Thoracic aorta (tissue), 2 donors: ENCODE measurements at places on chromosomes 5 and 9.

DNA sequence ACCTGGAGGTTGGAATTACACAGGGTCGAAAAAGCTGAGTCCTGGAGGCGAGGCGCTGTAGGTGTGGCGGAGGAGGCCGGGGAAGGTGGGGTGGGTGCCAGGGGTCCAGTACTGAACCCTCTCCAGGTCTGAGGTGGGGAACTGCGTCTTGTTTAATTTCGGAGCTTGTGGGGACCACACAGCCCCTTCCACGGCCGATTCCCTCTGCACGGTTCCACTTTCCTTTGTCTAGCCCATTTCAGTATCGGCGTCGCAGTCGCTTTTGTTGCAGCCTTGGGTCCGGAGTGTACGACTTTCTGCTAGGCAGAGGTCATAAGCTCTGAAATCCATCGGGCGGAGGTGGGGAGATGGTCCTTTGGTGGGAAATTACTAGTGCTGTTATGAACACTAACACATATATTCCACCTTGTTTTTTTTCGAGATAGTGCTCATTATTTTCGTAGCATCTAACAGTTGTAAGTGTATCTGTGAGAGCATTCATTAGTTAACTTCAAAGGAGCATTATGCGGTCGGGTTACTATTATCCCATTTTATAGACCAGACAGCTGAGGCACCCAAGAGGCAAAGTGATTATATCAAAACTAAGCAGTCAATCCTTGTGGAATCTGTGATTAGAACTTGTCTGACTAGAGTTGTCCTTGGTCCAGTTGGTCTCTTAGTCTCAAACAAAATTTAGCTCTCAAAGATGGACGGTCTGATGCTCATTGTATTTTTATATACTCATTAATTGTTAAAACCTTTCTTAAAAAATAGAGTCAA is 737 bp downstream of the RNF180 start:
- DNase-seq, result no peak

GRCh38 chr5:59390074-59390659 is 503.4 kb downstream of the PDE4D start:
- no peak for DNase-seq

DNA sequence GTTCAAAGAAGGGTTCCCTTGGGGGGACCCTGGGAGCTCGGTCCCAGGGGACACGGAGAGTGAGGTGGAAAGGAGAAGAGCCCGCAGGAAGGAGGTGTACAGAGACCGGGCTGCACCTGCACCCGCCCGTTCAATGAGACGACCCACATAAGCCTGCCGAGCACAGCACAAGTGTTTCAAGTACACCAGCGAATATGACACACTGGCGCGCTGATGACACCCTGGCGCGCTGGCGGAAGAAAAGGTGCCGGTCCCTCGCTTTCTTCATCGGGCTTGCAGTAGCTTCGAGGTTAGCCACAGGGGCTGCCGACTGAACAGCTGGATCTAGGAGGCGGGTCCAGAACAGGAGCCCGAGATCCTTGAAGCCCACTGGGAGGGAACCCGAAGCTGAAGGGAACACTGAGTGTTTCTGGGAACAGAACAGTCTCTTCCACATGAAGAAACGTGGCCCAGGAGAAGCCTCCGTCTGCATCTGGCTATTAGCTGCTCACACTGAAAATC is 1.4 kb downstream of the TBC1D9B start:
- DNase-seq, result no peak

DNA sequence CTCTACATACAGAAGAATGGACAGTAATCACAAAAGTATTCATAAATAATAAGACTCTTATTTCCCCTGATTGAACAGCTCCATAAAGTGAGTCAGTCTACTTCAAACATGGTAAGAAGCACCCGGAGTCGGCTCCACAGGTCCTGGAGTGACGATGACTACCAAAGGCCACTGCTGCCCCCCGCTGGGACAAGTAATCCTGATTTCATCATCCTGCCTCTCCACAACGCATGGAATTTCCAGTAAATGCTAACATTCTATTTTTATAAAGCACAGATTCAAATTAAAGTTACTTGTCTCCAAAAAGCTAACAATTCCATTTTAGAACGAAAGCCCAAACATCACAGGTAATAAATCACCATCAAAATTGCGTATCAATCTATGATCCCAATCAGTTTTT is 16.2 kb downstream of the ATPSCKMT start:
- no peak for DNase-seq

DNA sequence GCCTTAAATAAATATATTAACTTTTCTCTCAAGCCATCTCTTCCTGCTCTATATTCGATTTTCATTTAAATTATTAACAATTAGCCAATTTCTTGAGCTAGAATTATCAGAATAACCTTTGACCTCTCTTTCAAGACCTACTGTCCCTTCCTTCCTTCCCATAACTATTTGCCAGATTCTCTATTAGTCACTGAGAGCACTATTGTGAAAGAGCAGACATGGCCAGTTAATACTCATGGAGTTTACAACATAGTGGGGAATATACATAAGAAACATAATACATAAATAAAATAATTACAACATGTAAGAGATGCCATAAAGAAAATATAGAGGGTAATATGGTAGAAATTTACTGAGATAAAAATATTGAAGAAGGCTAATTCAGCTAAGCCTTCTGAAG is 72.1 kb upstream of the CHD1 start:
- no peak for DNase-seq

DNA sequence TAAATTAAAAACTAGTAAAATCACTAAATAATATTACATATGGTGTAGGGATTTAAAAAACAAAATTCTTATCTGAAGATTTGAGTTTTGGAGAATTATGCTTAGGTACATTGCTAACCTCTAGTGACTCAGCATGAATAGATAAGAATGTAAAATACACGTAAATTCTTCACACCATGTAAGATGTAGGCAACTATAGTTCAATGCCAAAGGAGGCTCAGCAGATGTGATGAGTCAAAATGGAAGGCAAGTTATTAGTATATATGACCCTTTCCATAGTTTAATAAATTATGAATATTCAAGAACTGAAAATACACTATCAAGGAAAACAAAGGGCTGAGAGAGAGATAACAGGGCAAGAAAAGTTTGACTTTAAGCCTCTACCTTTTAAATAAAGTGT is 79.0 kb downstream of the MRPS30 start:
- no peak for DNase-seq

DNA sequence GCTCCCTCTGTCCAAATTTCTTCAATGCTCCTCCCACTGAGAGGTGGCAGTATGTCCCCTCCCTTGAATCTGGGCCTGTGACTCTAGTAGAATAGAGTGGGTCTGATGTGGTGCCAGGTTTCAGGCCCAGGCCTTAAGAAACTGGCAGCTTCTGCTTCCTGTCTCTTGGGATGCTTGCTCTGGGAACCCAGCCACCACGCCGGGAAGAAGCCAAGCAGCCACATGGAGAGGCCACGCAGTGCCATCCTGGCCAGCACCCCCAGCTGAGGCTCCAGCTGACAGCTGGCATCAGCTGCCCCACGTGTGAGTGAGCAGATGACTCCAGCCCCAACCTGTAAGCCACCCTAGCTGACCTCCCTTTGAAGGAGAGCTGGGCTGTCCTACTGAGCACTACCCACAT is 7.3 kb upstream of the TSPAN17 start:
- DNase-seq, result no peak

DNA sequence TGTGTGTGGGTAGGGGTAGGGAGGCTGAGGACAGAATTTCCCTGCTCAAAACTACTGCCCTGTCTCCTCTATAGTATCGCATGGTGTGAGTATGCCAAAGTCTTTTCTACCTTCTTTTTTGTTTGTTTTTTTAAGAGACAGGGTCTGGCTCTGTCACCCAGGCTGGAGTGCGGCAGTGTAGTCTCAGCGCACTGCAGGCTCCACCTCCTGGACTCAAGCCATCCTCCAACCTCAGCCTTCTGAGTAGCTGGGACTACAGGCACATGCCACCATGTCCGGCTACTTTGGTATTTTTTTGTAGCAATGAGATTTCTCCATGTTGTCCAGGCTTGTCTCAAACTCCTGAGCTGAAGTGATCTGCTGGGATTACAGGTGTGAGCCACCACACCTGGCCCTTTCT is 2.5 kb downstream of the SRP19 start:
- no peak for DNase-seq

GRCh38 chr5:142466195-142466971 is 141.6 kb upstream of the SPRY4 start:
- no peak for DNase-seq

- no peak for DNase-seq
Measured at GRCh38 chr9:89412541-89412940, 85.4 kb downstream of the SEMA4D start.

- no peak for DNase-seq
Measured at GRCh38 chr5:67363180-67363709, 166.6 kb upstream of the CD180 start.

DNA sequence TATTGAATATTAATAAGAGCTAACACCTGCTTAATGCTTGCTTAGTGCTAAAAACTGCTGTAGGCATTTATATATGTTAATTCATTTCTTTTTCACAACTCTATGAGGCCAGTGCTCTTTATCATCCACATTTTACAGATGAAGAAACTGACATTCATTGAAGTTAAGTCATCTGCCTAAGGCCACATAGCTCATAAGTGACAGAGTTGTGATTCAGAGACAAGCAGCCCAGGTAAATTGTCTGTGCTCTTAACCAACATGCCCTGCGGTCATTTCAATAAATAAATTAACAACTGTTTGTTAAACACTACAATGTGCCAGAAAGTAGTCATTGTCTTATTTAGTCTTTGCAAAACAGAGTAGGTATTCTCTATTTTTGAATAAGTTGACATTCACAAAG is 1354.4 kb upstream of the C9orf72 start:
- no peak for DNase-seq

DNA sequence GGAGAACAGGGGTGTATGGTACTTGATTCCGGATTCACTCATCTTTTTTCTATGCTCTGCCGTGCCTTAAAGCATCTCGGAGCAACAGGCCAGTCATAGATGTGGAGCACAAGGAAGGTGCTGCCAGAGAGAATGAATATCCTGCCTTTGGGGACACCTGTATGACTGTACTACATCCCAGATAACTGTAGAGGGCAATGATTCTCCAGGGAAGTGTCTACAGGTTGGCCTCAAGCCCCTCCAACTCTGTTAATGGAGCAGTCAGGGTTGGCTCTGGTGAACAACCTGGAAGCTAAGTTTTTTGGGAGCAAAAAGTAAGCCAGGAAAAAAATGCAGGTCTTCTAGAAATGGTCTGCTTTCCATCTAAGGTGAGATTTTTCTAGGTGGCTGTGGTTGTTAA is 71.0 kb downstream of the NREP start:
- DNase-seq, result no peak

GRCh38 chr5:178110-178509 is 13.2 kb upstream of the LRRC14B start:
- no peak for DNase-seq

DNA sequence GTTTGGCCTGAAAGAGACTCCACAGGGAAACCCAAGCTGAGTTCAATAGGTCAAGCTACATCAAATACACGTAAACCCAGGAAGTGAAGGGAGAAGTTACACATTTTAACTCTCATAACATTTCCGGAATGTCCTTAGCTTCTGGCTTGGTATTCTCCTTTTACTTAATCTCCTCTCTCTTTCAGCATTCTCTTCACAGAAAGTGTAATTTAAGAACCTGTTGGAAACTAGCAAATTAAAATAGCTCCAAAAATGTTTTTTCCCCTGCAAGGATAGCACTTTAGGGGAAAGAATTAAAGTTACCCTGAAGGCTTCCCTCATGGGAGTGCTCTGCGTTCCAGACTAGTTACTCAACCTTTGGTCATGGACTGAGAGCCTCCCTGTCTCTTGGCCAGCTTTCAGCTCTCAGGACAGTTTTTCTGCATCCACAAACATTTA is 292.7 kb upstream of the TARS1 start:
- no peak for DNase-seq

DNA sequence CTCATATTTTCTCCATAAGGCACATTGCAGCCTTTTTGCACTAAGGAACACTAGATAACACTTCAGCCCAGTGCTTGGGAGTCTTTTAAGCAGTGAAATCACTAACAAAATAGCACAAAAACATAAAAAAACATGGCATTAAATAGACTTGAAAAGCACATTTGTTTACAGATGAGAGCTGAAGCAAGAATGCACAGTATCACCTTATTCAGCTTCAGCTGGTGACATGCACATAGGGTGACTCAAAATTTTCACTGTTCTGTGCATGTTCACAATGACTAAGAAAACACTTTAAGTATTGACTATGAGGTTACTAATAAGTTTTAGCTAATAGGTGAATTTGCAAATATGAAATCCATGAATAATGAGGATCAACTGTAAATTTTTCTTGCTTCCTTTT is 293.9 kb upstream of the TARS1 start:
- DNase-seq, result no peak

GRCh38 chr5:166862581-166862980 is 1428.9 kb upstream of the WWC1 start:
- DNase-seq, result no peak

DNA sequence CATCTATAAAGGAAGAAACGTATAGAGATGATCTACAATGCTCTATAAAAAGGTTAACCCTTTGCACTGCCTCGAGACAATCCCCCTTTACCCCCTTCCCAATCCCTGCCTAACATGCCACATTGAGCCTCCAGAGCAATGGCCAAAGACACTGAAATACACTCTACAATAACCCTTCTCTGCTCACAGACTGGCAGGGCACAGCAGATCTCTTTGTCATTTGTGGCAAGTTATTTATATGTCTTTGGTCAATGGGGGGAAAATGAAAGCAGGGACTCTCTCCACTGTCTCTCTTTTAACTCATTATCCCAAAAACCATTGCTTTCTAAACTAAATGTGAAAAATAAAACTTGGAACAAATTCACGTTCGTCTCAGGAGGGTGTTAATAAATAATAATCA is 51.7 kb downstream of the PTCH1 start:
- no peak for DNase-seq

DNA sequence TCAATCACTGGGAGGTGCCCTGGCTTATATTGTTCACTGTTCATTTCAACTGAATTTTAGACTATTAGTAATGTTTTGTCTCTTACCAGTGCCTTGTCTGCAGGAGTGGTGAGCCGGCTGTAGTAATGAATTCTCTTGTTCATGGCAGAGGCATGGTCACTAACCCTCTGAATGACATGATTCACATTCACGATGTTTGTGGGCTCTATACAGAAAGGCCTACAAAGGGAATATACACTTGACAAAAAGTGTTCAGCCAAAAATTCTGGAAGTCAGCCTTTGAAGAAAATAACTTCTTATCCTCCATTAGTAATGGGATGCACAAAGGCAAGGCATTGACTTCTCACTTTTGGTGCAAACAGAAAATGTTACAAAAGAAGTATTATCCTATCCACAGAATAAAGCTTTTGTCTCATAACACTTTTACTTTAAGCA is 39.6 kb downstream of the SLC38A9 start:
- no peak for DNase-seq

- DNase-seq, result peak; percentile 44
Measured at GRCh38 chr5:15620501-15620900, 120.5 kb downstream of the FBXL7 start.
